ENCODE measurements at places on chromosomes 5 and 9.

- no peak for DNase-seq
Measured at GRCh38 chr9:123310551-123311249, 42.3 kb upstream of the STRBP start.

- DNase-seq = no peak
Measured at GRCh38 chr9:125632321-125633115, 74.5 kb downstream of the MAPKAP1 start.

DNA sequence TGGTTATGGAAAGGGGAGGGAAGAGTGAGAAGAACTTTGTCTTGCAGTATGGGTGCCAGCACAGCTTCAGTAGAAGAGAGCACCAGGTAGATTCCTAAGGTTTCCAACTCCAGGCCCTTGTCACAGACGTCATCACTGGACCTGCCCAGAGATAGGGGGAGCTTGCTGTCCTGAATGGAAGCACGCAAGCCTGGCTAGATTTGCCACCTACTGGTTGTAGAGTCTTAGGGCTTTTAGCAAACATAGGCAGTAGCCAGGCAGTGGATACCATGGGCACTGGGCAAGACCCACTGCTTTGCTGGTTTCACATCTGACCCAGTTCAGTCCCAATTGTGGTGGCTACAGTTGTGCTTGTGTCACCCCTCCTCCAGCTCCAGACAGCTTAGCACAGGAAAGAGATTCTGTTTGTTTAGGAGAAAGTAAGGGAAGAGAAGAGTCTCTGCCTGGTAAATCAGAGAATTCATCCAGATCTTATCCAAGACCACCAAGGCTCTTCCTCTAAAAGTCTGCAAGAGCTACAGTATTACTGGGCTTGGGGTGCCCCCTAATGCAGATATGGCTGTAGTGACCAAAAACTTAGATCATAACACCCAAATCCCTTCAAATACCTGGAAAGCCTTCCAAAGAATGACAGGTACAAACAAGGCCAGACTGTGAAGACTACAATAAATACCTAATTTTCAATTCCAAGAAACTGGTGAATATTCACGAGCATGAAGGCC is 158.9 kb downstream of the HINT1 start:
- no peak for DNase-seq

DNA sequence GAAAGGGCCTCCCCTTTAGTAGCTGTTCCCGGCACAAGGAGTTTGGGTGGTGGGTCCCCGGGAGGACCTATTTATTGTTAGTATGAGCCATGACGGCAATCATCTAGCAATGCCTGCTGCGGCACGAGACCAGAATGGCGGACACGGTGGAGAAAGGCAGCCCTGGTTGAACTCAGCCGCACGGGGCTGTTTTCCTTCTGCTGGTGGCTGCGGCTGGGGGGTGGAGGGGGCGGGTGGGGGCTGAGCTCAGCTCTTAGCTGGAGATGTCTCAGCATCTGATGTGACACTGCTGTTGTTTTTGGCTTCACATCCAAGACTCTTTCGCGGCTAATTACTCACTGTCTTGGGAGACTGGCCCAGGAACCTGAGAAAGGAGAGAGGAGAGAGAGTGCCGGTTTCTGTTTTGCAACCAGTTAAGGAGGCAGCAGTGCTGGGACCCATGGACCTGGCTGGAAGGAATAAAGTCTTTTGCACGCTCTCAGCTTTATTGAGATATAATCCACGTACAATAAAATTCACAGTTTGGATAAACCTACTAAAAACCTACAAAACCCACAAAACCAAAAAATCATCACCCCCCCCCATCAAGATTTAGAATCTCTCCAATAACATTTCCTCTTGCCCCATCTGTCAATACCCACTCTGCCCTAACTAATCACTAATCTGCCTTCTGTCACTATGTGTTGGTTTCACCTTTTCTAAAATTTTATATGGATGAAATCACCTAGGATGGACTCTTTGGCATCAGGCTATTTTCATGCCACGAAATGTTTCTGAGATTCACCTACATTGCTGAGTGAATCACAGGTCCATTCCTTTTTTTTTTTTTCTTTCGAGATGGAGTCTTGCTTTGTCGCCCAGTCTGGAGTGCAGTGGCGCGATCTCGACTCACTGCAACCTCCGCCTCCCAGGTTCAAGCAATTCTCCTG is 81.8 kb upstream of the NEURL1B start:
- no peak for DNase-seq

DNA sequence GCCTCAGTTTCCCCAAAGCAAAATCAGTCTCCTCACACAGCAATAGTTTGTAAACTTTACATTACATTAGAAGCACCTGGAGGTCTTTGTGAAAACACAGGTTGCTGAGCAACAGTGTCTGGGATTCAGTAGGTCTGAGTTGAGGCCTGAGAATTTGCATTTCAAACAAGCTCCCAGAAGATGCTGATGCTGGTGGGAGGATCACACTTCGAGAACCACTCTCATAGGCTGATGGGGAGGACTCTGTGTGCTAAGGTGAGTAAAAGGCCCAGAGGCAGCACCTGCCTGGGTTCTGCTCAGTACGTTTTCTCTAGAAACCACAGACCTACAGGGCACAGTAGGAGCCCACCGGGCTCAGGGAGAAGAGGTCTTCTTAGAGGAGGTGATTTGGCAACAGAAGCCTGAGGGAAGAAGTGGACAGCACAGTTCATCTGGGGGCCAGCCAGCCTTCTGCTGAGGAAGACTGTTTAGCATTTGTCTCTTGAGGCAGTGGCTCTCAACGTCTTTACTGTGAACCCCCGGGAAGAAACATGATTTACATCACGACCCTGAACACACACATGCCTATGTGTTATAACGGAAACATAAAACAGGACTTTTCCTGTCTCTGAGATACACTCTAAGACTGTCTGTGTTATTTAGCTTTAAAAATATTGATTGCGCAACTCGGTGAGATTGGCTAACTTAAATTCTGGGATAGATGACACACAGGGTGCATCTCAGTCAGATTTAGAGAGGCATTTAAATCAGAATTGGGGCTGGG is 24.8 kb upstream of the DENND1A start:
- no peak for DNase-seq

GRCh38 chr9:86763791-86764190 is 183.5 kb downstream of the GAS1 start:
- DNase-seq = no peak

- no peak for DNase-seq
Measured at GRCh38 chr9:9631284-9631683, 981.5 kb downstream of the PTPRD start.

GRCh38 chr9:71218774-71219173 is 97.4 kb upstream of the TRPM3 start:
- DNase-seq = no peak

GRCh38 chr5:28975508-28975907 is 1937.1 kb upstream of the CDH9 start:
- no peak for DNase-seq

DNA sequence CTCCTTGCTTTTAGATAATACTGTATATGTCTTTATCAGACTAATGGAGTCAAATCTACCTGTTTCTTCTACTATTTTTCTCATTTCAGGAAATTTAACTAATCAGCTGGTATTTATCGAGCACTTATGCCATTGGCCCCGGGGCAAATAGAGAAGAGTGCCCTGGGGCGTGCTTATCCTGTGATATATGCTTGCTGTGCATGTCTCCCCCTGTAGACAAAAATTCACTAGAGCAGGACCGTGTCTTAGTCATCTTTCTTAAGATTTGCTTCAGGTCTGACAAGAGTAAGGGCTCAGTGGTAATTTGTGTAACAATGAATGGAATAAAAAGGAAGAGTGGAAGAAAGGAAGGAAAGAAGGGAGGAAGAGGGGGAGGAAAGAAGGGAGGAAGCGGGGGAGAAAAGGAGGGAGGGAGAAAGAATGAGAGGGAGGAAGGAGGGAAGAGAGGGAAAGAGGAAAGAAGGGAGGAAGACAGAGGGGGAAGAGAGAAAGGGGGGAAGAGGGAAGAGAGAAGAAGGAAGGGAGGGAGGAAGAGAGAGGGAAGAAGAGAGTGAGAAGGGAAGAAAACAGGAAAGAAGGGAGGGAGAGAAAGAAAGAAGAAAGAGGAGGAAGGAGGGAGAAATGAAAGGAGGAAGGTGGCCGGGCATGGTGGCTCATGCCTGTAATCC is 295.7 kb upstream of the PANK3 start:
- no peak for DNase-seq

DNA sequence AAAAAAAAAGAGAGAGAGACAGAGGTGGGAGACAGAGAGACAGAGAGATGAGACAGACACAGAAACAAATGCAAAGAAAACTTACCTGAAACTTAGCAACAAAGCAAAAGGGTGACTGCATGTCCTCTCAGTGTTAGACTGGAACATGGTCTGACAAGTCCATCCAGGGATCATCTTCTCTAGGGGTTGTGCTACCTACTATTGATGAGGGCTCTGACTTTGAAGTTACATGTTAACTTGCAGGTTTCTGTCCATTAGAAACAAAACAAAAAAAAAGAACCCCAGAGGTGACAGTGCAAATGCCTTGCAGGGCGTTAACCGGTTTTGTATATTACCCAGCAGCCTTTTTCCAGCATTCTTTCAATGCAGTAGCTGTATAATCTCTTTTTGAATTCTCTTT is 13.6 kb upstream of the SPARC start:
- no peak for DNase-seq

- DNase-seq = no peak
Measured at GRCh38 chr5:6900247-6901227, 187.3 kb downstream of the TENT4A start.

GRCh38 chr5:1542781-1543180 is 19.0 kb upstream of the LPCAT1 start:
- no peak for DNase-seq

DNA sequence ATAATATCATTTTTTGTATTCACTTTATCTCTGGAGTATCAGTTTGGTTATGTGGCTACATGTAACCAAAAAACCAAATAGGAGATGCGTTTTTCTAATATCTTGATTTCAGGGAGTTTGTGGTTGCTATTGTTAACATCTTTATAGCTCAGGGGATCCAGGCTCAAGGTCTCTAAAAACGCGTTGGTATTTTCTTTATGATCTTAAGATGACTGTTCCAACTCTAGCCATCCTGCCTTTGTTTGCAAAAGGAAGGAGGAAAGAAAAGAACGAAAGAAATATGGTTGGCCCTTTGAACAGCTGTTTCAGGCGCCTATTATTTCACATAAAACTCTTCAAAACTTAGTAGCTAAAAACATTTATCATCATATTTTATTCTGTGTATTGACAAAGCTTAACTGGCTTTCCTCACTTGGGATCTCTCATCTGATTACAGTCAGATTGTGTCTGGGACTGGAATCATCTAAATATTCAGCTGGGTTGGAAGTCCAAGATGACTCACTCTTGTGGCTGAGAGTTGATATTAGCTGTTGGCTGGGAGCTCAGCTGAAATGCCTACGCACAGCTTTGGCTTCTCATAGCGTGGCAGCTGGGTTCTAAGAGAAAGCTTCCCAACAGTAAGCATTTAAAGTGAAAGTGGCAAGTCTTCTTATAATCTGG is 60.1 kb downstream of the FAM174A start:
- no peak for DNase-seq

DNA sequence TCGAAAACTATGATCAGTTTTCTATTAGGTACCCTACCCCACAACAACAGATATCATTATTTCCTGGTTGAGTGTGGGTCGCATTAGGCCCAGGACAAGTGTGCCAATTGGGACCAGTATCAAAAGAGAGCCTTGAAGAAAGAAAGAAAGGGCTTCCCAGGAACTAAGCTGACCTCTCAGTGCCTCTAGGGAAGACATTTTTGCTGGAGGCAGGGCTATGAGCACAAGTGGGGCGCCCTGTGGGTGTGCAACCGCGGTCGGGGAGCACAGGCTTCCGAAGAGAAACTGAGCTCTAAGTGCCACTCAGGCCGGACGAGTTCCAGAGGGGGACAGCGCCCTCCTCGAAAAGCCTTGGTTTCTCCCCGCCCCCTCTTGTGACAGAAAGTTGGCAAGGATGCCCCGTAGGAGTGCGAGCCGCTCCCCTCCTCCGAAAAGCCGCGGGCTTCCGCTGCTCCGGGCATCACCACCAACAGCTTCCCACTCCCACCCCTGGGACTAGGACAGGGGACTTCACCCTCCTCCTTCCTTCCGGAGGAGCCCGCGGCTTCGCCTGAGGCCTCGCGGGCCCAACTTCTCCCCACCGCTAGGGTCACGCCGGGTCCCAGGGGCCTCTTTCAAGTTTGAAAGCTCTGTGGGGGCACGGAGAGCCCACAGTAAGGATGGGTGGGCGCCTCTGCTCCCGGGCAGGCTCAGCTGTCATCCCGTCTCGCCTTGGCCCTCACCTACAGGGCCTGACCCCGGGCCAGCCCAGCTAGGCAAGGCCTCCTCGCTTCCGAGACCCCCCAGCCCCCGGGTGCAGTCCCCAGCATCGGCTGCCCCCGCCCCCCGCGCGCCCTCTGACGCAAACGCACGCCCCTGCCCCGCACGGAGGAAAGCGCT is 2.0 kb downstream of the NR2F1-AS1 start:
- DNase-seq = no peak

- DNase-seq = no peak
Measured at GRCh38 chr5:65100911-65101631, 332.3 kb downstream of the CWC27 start.

GRCh38 chr5:107011605-107012004 is 659.1 kb downstream of the EFNA5 start:
- no peak for DNase-seq

DNA sequence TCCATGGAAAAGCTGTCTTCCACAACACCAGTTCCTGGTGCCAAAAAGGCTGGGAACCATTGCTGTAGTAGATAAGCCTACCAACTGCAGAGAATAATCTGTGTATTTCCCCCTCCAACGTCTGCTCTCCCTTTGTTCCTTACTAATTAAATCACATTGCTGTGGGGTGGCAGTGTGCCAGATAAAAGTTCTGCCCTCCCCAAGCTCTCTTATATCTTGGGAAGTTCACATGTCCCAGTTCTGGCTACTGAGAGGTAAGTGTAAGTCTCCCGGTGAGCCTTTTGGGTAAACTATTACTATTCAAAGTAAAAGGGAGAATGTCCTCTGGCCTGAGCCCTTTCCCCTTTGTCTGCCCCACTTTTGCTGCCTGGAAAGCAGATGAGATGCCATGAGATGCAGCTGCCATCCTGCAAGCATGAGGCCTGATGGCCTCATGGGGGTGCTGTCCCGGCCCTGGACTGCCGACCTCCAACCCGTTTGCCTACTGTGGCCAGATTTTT is 14.7 kb downstream of the ENC1 start:
- no peak for DNase-seq

DNA sequence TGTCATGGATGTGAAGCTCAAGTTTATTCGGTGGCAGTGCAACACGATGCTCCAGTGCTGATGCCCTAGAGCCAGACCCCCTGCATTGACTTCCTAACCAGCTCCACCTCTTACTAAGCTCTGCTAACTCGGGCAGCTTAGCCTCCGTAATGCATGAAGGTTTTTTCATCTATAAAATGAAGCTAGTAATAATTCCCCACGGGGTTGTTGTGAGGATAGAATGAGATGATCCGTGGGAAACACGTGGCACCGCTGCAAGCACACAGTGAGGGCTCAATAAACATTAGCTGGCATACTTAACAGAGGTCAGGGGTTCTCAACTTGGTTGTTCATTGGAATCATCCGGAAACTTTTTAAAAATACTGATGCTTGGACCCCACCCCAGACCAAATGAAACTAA is 6.8 kb downstream of the ENC1 start:
- no peak for DNase-seq

Data from stimulated activated CD8-positive, alpha-beta memory T cell treated with anti-CD3 and anti-CD28 coated beads, Interleukin-4, amount 100 ng/mL, for 4 hours (primary cell).